H7 (cell line): ENCODE measurements at places on chromosomes 6 and 20. TPM values are rescaled to one million over a fixed set of nuclear protein-coding genes. Genes with fewer than 3 reads are reported as not detected.

TAF11 gene
- 52.8 and 55.4 TPM in 2 replicates for total RNA-seq

DNA sequence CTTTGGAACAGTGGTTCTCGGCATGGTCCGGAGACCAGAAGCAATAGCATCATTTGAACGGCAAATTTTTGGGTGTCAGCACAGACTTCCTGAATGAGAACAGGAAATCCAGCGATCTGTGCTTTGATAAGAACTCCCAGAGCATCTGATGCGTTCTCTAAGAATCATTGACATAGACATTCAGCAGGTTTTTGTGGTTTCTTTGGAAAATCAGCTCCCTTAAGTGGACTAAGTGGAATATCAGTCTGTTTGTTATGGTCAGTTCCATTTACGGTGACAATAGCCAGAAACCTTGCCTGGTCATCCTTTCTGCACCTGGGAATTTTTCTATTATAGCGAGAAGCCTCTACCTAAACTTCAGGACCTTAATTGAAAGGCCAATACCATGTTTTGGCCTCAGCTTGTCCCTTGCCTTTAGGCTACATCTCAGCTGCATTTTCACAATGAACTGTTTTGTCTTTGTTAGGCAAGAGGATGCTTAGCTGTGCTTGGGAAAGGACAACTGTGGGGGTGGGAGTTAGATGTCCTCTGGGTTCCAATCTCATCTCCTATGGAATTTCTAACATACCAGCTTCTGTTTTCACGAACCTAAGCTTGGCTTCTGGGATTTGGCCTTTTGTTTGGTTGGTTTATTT lies 299.7 kb downstream of the CDKAL1 start:
- no peak for DNase-seq

PPP1R3D gene
- 3.4 and 3.9 TPM in 2 replicates for total RNA-seq

DNA sequence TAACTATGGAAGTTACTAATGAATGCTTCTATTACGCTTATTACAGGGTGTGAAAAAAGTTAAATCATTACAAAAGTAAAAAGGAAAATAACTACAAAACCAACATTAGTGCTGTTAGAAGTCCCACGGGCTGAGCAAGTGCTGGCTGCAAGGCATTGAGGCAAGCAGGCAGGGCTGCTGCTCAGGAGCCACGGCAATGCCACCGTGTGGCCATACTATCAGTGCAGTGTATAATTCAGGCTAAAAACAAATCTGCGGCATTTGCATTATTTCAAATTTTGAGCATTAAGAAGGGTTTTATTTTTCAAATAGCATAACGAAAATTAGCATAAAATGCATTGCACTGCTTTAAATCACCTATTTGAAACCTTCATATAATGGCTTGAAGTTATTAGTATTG lies 17.1 kb downstream of the IFNGR1 start:
- no peak for DNase-seq

BPIFB1 gene
- not detected in 2 replicates for total RNA-seq
